Jurkat, Clone E6-1 (cell line): ENCODE measurements at places on chromosomes 1 and 21.

- no peak for DNase-seq
Observed at GRCh38 chr1:219173434-219173757, 282 bp upstream of the LYPLAL1 start.

DNA sequence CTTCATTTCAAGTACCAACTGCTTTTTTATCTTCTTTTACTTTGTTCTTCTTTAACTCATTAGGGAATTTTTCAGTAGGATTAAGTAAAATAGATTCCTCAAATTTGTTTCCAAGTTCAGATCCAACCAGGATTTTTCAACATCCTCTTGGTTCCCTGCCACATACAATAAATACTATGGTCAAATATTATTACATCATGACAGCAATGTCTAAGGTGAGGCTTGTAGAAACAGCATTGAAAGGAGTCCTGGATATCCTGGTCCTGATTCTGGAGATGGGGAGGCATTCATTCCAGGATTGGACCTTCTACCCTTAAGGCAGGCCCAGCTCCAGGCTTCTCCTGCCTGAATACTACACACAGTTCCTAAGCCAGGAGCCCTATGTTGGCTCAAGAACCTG, 80.2 kb upstream of the F3 start:
- DNase-seq, result no peak

GRCh38 chr1:192518700-192519099, 56.9 kb upstream of the RGS1 start:
- DNase-seq, result no peak

DNA sequence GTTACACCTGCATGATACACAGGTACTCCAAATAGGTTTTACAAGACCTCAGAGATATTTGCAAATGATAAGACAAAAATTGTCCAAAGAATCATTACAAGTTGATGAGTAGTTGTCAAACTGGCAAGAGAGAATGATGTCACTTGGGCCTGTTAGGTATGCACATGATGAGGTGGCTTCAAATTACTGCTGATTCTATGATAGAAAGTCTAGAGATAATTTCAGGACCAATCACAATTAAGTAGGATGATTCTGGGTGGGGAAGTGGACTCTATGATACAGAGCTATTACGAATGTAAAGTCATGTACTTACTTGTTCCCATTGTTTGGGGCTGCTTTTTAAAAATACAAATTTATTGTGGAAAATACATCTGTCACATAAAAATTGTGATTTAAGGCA, 5.2 kb upstream of the SPRR1B start:
- DNase-seq, result no peak

- DNase-seq, result peak; percentile 97
Observed at GRCh38 chr1:31476891-31477846, 64.2 kb downstream of the SERINC2 start.

DNA sequence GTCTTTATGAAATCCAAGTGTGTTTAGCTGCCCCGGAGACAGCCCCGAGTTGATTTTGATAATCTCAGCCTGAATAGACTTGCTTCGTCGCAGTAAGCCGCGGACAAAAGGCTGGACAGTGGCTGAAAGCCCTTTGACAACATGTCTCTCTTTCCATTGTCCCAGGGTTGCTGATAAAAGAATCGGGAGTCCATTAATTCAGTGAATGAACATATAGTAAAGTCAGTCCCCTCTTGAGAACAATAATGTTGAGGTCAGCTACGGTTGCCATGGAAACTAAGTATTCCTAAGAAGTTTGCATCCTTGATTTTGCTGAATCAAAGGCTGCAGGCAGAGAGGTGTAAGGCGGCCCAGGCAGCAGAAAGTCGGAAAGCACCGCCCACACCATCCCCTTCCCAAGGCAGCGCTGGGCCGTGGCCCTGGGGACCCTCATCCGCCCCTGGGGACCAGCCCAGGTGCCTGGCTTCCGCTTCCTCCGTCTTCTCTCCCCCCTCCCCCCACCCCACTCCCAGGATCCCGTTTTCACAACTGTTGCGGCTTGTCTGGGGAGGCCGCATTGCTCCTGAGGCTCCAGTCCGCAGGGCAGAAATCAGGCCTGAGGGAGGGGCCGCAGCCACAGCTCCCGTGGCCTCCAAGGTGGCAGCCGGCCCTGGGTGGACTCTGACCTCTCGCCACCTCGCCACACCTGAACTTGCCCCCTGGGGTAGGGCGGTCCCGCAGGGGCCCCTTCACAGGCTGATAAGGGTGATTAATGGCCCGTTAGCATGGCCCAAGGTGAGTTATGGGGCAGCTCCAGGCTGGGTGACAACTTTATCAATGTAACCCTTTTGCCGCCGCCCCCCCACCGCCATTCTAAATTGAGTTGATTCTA, 180.9 kb downstream of the PRDM16 start:
- no peak for DNase-seq

GRCh38 chr1:108503062-108503733, 53.1 kb downstream of the NBPF6 start:
- DNase-seq, result no peak

DNA sequence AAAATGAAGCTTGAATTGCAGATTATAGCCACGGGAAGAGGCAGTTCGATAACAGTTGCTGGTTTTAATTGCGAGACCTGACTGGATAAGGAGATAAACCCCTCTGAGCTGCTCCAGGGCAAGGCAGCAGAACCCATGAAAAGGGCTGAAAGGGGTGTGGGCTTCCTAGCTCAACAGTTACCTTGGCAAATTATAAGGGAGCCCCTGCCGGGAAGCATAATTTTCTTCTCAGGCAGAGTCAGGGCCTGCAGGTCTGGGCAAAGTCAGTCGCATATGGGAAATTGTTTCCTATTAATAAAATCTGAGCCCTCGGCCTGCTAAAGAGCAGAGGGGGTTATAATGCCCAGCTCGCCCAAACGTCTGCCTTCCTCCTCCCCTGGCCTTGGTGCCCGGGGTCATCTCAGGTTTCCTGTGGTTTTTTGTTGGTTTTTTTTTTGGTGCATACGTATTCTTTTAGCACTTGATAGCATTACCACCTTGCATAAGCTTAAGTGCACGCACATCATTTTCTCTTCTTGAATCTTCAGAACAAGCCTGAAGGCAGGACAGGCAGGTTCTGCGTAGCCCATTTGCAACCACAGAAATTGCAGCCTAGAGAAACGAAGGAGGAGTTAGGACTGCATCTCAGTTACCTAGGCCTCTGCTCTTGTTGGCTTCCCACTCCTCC, 33.9 kb upstream of the SELENON start:
- no peak for DNase-seq

GRCh38 chr1:211257826-211258225, 1.3 kb upstream of the RCOR3 start:
- DNase-seq, result no peak

DNA sequence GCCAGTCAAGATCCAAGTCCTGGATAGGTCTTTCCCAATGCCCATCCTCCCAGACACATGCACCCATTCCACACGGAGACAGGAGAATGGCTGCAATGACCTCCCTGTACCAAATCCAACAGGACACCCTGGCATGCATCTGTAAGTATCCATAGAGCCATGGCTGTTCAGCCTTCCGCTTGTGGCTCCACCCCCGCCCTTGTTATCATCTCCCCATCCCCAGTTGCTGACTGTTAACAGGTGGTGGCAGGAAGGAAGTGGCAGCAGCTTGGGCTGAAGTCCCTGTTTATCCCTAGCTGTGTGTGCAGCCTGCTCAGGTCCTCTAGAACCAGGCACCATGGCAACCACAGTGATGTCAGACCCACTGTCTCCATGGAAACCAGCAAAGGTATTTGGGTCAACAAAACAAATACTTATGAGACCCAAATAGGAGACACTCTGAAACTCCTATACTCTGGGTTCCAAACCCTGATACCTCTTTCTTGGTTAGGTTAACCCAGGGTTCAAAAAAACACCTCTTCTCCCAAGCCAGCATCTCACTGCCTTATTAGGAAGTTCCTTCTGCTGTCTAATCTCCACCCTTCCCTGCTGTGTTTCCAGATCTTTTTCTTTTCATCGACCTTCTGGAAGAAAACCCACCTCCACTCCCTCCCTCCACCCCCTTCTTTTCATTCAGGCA, 721 bp downstream of the PBXIP1 start:
- DNase-seq, result peak; percentile 97

DNA sequence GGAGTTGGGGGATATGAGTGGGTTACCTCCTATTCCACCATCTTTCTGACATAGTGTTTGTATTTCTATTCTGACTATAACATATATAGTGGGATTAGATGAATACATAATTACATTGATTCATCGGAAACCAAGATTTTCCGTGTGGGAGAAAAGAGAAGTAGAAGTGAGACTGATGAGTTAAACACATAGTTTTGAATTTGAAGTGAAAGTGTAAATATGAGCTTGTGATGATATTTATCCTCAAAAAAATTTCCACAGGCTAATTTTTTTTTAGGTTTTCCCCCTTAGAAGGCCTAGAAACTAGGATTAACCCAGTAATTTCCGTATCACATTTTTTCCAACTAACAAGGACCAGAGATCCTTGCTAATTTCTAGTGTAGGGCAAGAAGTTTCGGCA, 6.9 kb downstream of the CD1B start:
- DNase-seq, result no peak

DNA sequence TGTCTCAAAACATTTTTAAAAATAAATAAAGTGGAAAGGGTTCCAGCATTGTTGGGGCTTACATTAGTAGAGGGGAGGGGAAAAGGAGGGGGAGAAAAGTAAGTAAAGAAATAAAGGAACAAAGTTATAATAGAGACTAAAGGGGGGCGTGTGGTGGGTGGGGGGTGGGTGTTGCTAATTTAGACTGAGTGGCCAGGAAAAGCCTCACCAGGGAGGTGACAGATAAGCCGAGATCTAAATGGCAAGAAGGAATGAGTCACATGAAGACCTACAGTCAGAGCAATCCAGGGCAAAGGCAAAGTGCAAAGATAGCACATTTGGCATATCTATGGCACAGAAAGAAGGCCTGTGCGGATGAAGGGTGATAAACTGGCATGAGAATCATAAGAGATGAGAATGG, 7.5 kb downstream of the MPL start:
- DNase-seq, result no peak

- no peak for DNase-seq
Observed at GRCh38 chr1:21763236-21763635, 19.7 kb downstream of the USP48 start.

DNA sequence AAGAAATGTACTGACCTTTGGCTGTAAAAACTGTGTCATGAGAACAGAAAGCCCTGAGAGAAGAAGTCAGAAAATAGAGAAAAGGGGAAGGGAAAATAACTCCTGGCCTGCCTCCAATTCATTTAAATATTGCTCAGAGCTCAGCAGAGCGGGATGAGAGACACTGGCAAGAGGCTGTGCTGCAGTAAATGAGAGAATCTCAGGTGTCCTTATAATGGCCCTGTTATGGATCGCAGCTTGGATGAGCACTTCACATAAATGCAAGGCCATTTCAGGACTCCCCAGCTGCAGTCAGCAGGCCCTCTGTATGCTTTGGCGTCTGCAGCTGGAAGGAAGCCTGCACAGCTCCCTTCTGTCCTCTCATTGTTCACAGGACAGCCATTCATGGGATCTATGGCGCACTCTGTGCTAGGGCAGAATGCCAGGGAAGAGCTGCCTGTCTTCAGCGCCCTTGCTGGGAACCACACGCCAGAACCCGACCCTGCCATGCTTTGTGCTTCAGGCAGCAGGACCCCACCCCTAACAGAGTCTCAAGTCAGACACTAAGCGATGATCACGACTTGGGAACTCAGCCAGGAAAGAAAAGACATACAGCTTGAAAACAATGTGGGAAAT, 20.7 kb upstream of the ABCB10 start:
- no peak for DNase-seq

DNA sequence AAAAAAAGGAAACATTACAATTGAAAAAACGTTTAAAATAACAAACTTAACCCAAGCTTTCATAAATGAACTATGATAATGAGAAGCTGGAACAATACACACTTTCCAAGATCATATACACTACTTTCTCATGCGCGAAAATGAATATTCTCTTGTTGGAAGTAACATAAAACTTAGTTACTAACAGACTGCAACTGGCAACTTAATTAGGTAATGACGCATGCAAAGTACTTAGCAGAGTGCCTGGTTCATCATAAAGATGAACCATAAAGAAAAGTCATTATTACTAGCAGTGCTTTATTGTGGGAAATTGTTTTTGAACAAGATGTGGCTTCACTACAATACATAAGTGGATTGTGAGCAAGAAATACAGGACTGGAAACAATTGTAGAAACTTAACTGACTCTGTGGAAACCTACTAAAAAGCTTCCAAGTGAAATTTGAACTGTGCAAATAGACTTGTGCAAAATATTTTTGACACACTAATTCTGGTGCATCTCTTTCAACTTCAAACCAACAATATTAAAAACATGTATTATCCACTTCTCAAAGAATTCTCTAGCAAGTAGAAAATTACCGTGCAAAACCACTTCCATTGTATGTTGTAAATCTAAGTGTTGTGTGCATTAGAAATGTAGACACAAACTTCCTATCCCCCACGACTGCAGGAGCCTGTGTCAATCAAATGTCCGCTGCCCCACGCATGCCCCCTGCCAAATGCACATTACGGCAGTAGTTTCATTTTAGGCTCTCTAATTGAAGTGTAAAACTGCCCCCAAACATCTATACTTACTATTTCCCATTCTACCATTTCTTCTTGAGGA, 2.0 kb downstream of the ARHGAP29 start:
- no peak for DNase-seq

DNA sequence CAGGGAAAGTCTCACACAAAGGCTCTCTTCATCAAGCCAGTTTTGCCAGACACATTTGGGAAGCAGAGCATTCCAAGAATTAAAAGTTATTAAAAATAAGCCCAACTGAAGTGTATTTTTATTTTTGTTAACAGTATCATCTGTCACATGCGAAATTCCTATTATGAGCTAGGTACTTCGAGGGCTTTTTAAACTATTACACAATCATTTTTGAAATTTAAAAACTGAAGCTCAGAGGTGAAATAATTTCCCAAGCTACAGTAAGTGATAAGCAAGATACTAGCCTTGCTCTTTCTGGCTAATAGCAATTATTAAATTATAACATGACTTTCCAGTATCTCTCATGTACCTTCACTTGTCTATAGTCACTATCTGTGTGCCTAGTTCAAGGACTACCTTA, 12.0 kb upstream of the NRAS start:
- DNase-seq, result no peak

- no peak for DNase-seq
Observed at GRCh38 chr1:115213130-115213529, 123.8 kb upstream of the TSPAN2 start.

- DNase-seq, result no peak
Observed at GRCh38 chr1:225654688-225655508, 2.0 kb upstream of the ENAH start.

DNA sequence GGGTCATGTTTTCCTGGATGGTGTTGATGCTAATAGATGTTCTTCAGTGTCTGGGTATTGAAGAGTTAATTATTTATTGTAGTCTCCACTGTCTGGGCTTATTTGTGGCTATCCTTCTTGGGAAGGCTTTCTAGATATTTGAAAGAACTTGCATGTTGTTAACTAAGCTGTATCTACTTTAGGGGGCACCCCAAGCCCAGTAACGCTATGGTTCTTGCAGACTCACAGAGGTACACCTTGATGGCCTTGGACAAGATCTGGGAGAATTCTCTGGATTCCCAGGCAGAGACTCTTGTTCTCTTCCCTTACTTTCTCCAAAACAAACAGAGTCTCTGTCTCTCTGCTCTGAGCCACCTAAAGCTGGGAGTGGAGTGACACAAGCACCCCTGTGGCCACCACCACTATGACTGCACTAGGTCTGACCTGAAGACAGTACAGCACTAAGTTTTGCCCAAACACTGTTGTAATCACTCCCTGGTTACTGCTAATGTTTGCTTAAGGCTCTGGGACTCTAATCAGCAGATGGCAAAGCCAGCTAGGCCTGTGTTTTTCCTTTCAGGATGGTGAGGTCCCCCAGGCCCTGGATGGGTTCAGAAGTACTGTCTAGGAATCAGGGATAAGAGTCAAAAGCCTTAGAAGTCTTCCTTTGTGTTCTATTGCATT, 76.5 kb upstream of the C1orf21 start:
- DNase-seq, result no peak
